Mesothelial cell of epicardium (in vitro differentiated cells): ENCODE measurements at places on chromosomes 4 and X.

- DNase-seq, result no peak
These were observed 507.0 kb downstream of the PPARGC1A start for GRCh38 chr4:23382879-23383278.

GRCh38 chr4:57373991-57374390 lies 263.8 kb upstream of the IGFBP7 start:
- no peak for DNase-seq

DNA sequence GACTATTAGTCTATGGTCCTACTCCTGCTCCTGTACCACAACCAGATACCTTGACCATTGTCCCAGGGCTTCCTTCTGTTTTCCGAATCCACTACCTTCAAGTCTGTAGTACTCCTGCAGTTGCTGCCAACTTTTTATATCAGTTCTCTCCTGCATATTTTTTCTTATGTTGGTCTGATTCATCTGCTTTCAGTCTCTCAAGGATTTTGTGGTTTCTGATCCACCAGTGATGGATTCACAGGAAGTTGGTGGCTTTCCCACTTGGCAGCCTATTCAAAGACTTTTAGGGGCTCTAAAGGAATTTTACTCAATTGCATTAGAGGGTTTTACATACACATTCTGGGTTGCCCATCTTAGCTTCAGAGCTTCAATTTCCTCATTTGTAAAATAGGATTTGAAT lies 23.6 kb downstream of the KIF4A start:
- DNase-seq, result no peak

DNA sequence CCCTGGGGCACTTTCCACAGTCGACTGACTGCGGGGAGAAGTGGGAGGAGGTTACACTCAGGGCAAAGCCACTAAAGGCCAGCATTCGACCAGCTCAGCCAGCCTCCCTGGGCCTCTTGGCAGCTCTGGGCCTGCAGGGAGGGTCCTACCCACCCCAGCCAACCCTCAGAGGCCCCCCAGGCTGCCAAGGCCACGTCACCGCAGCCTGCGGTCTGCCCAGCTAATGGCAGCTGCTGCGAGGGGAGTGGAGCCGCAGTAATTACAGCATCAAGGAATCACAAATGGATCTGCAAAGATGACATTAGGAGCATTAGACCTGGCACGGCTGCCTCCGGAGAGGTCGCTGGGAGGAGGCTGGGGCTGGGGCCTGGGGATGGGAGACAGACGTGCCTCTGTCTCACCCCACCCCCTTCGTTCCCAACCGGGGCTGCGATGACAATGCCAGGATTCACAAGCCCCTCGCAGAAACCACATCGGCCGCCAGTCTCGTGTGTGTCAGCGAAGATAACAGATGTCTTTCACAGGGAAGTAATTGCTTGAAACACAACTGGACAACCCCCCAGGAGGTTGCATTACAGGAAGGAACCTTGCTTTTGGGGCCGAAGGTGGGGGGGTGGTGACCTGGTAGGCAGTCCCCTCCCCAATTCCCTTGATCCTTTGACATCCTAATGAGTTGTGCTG lies 367.6 kb downstream of the BCOR start:
- DNase-seq, result no peak

GRCh38 chrX:2434270-2435163 lies 66.3 kb downstream of the DHRSX start:
- no peak for DNase-seq
